ENCODE measurements at places on chromosomes 12 and 14.

DNA sequence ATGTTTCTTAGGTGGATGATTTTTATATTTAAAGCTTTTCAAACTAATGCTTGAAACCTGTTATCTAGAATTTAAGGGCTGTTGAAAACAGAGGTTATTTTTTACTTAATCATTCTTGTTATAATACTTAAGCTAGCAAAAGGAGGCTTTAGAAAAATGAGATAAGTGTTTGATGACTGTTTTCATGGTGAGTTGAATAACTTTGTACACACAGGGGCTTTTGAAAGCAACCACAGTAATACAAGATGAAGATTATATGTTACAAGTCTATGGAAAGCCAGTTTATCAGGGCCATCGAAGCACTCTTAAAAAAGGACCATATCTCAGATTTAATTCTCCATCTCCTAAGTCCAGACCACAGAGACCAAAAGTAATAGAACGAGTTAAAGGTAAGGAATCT is 33.3 kb downstream of the KIAA0586 start:
- no peak for DNase-seq

DNA sequence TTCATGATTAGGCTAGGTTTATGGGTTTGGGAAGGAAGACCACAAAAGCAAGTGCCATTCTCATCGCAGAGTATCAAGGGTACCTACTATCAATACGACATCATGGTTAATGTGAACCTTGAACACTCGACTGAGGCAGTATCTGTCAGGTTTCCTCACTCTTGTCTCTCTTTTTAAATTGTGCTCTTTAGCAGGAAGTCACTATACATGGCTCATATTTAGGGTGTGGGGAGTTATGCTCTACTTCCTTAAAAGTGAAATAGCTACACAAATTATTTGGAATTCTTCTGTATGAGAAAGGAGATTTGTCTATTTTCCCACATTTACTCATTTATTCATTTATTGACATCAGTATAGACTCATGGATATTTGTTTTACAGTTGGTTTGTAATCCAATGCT is 5.9 kb upstream of the CLEC4E start:
- no peak for DNase-seq

GRCh38 chr12:113403435-113404415 is at the start of gene SDS:
SDS (minus strand) TSS chr12:113403887; CDS start chr12:113399708, 4,179 bp downstream.
- DNase-seq: no peak

DNA sequence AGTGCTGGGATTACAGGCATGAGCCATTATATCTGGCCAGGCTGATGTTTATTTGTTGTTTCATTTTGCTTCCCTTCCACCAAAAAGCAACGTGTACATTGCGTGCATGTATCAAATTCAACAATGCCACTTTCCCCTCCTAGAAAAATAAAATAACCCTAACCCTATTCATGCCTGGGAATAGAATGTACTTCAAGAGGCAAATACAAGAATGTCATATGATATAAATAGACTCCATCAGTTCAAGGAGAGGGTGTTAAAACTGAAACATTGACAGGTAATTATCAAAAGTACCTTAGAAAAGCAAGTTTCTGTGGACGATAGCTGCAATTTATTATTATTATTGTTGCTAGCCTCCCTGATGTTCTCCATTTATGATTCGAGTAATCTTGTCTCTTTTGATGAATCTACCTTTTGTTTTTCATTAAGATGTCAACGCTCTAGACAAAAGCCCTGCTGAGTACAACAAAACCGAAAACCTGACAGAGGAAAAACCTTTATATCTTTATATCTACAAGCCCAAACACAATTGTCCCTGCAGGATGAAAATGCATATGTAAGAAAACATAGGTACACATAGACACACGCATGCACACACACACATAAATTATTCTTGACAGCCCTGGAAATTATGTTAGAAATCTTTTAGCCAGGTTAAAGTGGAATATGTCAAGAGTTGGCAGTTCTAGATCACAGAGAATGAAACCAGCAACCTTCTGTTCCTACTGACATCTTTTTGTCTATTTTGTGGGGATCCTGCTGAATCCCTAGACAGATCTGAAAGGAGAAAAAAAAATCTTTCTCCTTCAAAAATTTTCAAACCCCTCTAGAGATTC is 98.9 kb downstream of the BTG1 start:
- DNase-seq: no peak

- no peak for DNase-seq
Measured at GRCh38 chr12:131824450-131824849, 3.7 kb upstream of the MMP17 start.

DNA sequence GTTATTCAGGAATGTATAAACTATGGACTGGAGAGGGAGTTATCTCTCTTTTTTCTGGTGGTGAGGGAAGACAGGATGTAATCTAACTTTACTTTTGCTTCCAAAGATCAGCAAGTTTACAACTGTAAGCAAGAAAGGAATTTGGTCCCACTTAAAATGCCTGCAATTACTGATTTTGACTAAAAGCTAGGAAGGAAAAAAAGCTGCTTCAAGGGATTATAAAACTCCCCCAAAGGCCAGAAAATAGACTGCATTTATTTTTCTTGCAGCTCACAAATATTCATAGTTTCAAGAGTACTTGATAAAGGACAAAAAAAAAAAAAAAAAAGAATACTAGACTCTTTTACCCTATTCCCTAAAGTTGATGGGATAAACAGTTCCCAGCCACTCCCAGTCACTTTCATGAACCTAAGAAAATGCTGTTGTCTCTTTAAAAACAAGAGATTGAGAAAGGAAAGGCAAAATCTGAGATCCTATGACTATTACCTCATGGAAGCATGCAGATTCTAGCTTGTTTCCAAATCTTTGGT is 128.7 kb upstream of the BMP4 start:
- DNase-seq: no peak

GRCh38 chr12:107133462-107133861 is 40.1 kb upstream of the CRY1 start:
- DNase-seq: no peak

GRCh38 chr14:93936245-93936644 is 9.1 kb downstream of the FAM181A start:
- DNase-seq: no peak

DNA sequence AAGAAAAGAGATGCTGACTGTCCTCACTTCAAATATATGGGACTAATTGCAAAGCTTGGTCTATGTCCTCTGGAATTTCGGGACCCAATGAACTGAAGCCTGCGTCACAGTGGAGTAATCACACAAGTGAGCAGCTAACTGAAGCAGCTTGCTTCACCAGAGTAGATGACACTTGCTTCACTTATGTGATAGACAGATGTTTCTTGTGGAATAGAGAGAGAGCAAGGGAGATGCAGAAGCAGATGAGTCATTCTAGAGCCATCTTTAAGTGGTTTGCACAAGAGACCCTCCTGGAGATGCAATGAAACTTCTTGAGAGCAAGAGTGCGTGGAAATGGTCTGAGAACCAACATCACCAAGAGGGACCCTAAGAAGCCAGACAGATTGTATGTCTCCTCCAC is 1537.1 kb upstream of the FLRT2 start:
- no peak for DNase-seq

DNA sequence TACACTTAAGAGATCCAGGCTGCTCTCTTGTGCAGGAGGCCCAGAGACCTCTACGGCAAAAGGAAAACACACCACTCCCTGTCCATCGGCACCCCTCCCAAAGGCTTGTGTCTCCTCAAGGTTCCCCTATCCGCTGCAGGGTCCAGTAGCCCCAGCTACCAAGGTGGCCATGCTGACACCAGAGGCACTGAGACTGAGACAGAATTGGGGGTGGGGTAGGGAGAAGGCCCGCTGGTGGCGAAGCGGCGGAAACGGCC is 590 bp downstream of the DDIT3 start:
- DNase-seq: no peak

DNA sequence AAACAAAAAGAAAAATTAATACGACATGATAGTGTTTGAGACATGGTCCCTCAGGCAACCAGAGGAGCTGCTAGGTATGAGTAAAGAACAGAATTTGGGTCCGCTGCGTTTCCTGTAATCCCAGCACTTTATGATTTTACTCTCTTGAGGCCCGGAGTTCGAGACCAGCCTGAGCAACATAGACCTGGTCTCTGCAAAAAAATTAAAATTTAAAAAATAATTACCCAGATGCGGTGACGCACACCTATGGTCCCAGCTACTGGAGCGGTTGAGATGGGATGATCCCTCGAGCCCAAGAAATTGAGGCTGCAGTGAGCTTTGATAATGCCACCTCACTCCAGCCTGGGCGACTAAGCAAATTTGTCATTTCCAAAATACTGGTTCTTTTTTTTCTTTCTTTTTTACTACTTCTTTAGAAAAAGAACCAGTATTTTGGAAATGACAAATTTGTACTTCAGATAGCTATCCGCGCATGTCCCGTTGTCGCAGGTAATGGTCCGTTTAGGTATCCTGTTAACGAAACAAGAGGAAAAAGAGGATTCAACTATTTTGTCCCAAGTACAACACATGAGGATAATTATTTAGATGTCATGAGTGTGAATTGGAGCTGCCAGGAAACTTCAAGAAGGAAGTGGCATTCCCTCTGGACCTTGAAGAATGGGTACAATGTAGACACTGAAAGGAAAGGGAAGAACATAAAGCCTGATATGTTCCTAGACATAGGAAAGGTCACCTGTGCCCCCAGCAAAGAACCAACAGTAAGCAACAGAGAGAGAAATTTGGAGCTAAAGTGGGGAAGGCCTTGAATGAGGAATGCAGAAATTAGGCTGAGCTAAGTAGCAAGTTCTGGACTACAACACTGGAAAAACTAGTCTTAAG is 1.2 kb upstream of the HECTD1 start:
- no peak for DNase-seq

DNA sequence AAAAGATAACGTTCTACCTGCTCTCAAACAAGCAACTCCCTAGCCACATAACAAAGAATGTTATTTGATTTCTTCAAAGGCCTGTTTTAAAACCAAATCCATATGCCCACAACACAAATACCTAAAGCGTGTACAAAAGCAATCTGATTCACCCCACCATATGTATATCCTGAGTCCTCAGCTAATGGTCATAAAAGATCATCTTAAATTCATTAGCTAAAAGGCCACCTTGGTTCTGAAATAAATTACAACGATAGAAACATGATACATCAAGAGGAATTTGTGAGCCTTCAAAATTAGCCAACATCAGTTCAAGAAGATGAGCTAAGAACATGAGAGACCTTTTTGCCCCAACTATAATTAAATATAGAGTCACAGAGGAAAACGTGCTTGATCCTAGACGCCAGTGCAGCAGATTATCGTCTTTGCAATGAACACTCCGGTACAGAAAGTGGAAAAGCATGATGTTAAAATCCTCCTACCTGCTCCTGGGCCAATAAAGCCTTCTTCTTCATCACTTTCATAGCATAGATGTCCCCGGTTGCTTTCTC is 20.0 kb downstream of the CIT start:
- DNase-seq: no peak

Data from GM12864 (cell line).